Stimulated activated CD8-positive, alpha-beta memory T cell treated with anti-CD3 and anti-CD28 coated beads, Interleukin-2, amount 100 ng/mL, for 1 hour (primary cell): ENCODE measurements at places on chromosomes 7 and 10.
A peak's percentile ranks its signal among the peaks of the same experiment; 100 is the strongest.

DNA sequence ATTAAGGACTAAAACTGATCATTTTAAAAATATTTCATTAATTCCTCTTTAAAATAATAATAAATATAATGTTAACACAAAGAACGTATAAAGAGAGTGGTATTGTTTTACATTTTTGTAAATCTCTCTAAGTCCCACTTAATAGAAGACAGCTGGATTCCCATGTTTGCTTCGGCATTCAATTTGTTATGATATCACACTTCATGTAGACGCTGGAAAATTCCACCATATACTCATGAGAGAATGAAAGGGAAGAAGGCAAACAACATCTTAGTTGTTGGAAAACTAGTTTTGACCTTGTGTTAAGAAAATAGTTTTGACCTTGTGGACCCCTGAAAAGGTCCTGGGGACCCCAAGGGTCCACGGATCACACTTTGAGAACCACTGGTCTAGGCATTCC lies 85.3 kb upstream of the MGMT start:
- DNase-seq = no peak

DNA sequence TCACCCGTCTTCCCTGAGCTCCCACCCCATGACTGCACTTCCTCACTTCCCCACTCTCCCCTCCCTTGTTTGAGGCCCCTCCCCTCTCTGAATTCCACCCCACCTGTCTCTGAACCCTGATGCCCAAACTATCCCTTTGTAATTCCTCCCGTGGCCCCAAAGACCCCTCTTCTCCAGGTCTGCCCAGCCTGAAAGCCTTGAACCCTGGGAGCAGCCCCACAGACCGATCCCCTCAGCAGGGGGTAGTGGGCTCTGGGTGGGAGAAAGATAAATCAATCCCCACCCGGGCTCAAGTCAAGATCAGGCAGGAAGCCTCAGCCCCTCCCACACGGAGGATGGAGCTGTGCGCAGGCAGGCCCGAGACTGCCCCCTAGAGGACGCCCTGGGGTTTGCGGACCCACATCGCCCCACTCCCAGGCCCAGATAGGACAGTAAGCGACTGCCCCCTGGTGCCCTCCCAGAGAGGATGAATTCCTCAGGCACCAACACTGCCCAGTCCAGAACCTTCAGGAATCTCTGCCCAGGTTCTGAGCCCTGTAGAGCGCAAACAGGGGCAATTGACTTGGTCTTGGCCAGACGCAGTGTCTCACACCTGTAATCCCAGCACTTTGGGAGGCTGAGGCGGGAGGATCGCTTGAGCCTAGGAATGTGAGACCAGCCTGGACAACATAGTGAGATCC lies 11.7 kb downstream of the HSPB1 start:
- peak; percentile 89 for DNase-seq

GRCh38 chr10:5545778-5546710 lies 21.3 kb downstream of the CALML3 start:
- no peak for DNase-seq

DNA sequence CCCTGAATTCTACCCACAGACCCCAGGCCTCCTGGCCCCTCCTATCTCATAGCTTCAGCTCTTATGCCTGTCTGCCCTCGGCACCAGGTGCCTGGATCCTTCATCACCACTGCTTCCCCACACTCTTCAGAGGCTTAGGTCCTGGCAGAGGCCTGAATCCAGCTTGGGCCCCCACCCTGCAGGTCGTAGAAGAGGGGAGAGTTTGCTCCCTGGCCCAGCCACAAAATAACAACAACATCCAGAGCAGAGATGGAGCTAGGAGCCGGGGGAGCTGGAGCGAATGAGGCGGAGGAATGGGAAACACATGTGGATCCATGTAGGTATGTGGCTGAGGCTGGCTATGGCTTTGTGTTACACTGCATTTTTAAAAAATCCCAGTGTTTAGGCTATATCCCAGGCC lies 7.8 kb upstream of the OPN4 start:
- DNase-seq = no peak

DNA sequence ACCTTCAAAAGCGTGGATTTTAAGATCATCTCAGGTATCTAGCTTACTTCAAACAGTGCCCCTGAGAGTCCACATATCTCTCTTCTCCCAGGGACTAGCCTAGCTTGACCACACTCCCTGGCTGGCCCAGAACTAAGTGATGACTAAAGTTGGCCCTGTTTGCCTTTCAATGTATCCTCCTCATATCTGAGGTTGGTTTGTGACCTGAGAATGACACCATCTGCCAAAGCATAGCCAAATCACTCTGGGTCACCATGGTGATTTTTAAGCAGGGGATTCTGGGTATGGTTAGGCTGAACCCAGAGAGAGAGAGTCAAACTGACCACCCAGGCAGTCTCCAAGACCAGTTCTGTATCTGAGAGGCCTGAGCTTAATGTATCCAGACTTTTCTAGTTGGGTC lies 16.2 kb downstream of the CNNM1 start:
- DNase-seq = no peak

DNA sequence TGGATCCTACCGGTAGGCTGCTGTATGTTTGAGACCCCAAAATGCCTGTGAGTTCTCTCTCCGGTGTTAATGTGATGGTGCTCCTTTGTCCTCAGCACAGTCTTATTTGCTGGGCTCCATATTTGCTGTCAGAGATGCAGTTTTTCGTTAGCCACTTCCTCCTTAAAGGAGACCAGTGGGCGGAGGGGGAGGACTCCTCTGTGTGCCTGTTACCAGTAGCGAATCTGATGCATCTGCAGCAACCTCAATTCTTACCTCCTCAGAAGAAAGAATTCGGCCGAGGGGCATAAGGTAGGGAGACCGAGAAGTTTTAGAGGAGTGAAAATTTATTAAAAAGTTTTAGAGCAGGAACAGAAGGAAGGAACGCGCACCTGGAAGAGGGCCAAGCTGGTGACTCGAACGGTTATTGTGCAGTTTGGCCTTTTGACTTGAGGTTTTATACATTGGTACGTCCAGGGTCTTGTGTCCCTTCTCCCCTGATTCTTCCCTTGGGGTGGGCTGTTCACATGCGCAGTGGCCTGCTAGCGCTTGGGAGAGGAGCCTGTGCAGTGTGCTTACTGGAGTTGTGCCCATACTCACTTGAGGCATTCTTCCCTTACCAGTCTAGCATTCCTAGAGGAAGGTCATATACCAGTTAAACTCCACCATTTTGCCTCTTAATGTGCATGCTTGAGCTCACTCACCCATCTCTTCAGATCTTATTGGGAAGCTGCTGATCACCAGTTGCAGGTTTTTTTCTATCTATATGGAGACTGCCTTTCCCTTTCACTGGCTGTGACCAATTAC lies 49.5 kb downstream of the GNAI1 start:
- no peak for DNase-seq

- DNase-seq = no peak
Measured at GRCh38 chr10:34908481-34908880, 93.4 kb upstream of the PARD3 start.

- no peak for DNase-seq
Measured at GRCh38 chr10:123150986-123151736, 3.0 kb upstream of the BUB3 start.

- DNase-seq = no peak
Measured at GRCh38 chr7:88317422-88317821, 10.7 kb upstream of the STEAP4 start.
